ENCODE measurements at places on chromosomes 7 and 10.

GRCh38 chr7:28855538-28856217, 102.5 kb downstream of the TRIL start:
- no peak for DNase-seq

- DNase-seq, result no peak
Measured at GRCh38 chr10:75263806-75264205, 28.0 kb upstream of the COMTD1 start.

GRCh38 chr7:47536661-47537611, 45.0 kb downstream of the TNS3 start:
- no peak for DNase-seq

DNA sequence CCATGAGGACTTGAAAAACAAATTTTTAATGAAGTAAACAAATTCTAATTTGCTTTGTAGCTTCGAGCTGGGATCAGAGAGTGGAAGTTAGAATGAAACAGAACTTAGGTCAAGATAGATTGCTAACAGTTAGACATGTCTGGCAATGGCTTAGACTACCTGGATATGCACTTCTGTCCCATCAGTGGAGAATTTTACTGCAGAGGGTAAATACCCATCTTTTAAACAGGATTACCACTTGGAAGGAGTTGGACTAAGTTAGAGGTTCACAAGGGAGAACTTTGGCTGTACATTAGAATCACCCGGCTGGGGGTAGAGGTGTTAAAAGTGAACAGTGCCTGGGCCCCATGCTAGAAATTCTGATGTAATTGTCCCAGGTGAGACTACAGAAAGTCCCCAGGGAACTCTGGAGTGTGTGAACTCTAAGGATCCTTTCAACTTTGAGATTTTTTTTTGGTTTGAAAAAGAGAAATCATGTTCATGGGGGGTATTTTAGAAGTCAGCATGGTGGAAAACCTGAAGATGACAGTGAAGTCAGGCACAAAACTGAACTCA, 35.5 kb downstream of the ENTPD1 start:
- no peak for DNase-seq

- DNase-seq, result no peak
Measured at GRCh38 chr10:9561821-9562505, 1455.7 kb upstream of the CELF2 start.

GRCh38 chr10:57699944-57700343, 567.8 kb downstream of the IPMK start:
- DNase-seq, result no peak

GRCh38 chr7:76332078-76332477, 26.7 kb downstream of the YWHAG start:
- no peak for DNase-seq

Data from stimulated activated CD4-positive, alpha-beta T cell treated with anti-CD3 and anti-CD28 coated beads, Interleukin-1b, Interleukin-23, amount 100 ng/mL, for 1 hour (primary cell).